ENCODE measurements at places on chromosomes 16 and 17. TPM values are rescaled to one million over a fixed set of nuclear protein-coding genes. Genes with fewer than 3 reads are reported as not detected.

DNA sequence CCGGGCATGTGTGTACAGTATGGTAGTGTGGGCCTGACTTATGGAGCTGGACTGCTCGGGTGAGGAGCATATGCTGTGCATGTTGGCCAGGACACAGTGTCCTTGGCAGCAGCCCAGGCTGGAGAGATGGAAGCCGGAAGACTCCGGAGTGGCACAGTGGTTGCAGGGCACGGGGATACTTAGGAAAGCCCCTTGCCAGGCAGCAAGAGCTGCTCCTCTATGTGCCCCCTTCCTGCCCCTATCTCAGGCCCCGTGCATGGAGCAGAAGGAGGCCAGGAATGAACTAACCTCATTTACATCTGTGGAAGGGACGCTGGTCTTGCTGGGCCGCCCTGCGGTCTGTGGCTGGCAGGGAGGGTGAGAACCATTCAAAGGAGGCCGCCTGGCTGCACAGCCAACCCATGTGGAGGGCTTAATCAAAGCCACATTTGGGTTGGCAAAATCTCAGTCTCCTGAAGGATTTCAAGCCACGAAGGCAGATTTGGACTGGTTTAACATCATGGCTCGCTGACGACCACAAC, 32.2 kb upstream of the RCVRN start:
- no peak for DNase-seq

DNA sequence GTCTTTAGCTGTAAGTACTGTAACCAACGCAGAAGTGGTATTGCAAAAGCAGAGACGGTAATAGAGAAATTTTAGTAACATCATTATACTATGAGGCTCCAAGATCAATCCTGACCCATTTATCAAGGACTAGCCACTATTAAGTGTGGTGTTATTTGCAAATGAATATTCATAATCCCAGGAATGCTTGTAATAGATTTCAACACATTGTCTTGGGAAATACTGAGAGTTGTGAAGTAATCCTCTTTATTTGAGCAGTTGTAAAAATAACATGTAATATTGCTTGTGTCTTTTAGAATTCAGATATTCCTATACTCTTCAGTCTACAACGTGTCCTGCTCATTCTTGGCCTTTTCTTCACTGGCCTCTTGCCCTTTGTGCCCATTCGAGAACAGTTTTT, 46.4 kb downstream of the GDPD1 start:
- no peak for DNase-seq

DNA sequence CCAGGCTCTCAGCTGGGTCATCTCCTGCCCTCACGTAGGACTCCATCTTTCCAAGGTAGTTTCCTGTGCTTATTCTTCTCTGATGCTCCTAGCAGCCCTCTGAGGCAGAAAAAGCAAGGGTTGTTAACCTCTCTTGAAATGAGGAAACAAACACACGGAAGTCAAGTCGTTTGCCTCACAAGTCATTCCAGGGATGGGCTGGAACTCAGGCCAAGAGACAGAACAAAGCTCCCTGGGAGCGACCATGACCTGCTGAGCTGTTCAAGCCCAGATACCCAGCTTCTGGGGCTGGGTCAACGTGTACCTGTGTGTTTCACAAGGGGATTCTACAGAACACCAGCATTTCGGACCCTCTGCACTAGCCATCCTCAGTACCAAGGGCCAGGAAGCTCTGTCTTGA, 28.1 kb downstream of the SRL start:
- DNase-seq = no peak

- DNase-seq = no peak
Observed at GRCh38 chr16:81445966-81446906, 1.6 kb downstream of the CMIP start.

DNA sequence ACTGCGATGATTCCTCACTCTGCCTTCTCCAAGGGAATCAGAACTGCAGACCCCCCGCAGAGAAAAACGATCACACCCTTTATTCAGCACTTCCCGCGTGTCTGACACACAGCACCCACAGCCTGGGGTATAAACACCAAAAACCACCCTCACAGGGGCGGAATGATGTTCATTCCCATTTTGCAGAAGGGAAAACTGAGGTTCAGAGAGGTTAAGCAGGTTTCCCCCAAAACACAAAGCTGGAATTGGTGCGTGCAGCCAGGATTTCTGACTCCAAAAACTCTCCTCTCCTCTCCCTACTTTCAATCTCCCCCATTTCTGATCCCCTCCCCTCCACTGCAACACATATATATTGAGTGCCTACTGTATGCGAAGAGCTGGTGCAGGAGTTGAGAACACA, 55.8 kb downstream of the XYLT1 start:
- no peak for DNase-seq

CHAD gene
- not detected for total RNA-seq

DNA sequence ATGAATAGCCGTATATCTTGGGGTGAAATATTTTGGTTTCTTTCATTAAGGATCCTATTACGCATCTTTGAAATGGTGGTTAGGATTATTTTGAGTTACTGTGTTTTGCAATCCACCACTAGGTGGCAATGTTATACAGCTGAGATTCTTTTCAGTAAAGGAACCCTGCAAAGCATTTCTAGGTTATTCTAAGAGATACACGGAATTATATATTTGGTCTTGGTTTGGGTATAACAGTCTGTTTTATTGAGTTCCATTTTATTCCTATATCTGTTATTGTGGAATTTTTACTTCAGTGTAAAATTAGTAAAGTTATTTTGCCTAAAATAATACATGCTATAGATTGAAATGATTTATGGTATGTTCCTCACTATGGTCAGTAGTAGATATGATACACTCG, 62.9 kb upstream of the CPHXL start:
- DNase-seq = peak; percentile 56

LPO gene
- total RNA-seq = not detected

DNA sequence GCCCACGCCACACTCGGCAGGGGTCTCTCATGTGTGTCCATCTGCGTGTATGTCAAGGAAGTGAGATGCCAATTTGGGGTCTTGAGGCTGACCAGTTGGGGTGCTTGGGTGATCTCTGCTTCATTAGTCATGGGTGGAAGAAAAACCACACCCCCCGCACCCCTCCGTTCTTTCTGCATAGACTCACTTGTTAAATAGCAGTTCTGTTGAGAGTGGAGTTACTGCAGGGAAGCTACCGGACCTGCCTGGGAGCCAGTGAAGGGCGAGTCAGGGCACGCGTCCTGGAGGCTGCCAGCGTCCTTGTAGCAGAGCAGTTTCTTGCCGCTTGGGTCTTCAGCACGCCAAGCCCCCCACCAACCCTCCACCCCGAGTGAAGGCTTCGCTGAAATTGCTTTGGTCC, 8.5 kb downstream of the SNN start:
- no peak for DNase-seq

All from A172 (cell line).